ENCODE measurements at places on chromosomes 2 and 18.

GRCh38 chr2:207873794-207874193, 104.1 kb upstream of the FZD5 start:
- DNase-seq, result no peak

DNA sequence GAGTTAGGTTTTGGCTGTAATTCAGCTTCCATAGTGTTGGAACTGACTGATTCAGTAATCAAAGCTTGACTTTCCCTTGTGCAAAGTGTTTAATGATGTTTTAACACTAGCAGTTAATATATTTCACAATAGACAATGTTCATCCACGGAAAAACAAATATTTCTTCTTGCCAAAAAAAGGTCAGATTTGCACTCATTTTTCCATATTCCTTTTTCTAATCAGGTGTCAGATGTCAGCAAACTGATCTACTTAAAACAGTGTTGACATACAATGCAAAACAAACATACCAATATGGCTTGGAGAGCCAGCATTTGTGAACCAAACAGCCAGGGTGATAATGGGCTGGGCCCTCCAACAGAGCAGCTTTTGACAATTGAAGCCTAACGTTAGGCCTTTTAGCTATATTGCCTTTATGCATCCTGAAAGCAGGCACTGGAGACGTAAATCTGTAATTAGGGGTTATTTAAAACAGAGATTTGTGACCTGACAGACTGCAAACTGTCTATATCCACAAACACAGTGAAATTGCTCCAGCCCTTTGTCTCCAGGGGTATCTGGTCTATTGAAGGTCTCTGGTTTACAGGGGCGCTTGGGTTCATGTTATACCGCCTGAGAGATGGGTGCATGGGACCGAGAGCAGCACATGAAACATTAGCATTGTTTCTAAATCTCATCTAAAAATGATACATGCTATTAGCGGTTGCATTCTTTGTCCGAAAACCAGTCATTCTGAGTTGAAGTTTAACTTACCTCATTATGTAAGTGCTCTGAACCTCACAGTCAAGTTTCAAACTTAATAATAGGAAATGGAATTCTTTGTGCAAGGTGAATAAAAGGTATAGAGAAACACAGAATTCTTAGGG, 7.1 kb upstream of the CDCA7 start:
- DNase-seq, result no peak

DNA sequence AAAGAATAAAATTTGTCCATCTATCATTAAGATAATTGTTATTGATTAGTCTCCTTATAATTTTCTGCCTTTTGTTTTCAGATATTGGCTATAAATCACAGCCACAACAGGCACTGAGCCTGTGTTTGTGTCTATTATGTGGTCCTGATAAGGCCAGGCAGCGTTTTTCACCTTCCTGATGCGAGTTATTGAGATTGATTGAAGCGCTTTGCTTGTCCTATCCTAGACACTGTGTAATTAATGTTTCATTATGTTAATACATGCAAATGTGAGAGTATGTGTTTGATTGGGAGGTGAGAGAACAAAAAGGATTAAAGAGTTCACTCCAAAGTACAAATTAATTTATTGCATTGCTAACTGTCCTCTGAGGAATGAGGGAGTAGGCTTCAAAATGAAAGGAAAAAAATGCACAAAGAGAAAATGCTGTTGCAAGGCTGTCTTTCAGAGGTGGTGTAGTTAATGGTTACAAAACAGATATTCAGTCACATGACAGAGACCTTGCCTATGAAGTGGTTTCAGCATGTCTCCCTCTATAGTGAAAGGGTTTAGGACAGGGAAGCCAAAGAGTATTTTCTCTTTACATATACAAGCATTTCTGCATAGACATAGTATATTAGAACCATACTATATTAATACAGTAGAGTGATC, 391.1 kb downstream of the DCC start:
- DNase-seq, result no peak

DNA sequence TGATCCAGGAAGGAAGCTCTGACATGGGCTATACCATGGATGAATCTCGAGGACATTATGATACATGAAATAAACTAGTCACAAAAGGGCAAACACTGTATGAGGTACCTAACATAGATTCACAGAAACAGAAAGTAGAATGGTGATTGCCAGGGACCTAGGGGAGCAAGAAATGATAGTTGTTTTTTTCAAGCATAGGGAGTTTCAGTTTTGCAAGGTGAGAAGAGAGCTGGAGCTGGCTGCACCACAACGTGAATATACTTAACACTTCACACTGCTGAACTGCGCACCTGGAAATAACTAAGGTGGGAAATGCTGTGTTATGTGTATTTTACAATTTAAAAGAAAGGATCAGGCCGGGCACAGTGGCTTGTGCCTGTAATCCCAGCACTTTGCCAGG, 13.2 kb upstream of the AGAP1 start:
- DNase-seq, result no peak

- DNase-seq, result no peak
Measured at GRCh38 chr2:238567996-238568395, 141.3 kb downstream of the ASB1 start.

- no peak for DNase-seq
Measured at GRCh38 chr2:219000569-219000960, 7.3 kb upstream of the CRYBA2 start.

GRCh38 chr2:1586251-1586922, 157.9 kb downstream of the PXDN start:
- DNase-seq, result no peak

- no peak for DNase-seq
Measured at GRCh38 chr18:8942021-8942908, 160.2 kb upstream of the NDUFV2 start.

- no peak for DNase-seq
Measured at GRCh38 chr2:127546797-127547196, 11.3 kb downstream of the MYO7B start.

- no peak for DNase-seq
Measured at GRCh38 chr2:3170792-3171455, 206.7 kb downstream of the EIPR1 start.

DNA sequence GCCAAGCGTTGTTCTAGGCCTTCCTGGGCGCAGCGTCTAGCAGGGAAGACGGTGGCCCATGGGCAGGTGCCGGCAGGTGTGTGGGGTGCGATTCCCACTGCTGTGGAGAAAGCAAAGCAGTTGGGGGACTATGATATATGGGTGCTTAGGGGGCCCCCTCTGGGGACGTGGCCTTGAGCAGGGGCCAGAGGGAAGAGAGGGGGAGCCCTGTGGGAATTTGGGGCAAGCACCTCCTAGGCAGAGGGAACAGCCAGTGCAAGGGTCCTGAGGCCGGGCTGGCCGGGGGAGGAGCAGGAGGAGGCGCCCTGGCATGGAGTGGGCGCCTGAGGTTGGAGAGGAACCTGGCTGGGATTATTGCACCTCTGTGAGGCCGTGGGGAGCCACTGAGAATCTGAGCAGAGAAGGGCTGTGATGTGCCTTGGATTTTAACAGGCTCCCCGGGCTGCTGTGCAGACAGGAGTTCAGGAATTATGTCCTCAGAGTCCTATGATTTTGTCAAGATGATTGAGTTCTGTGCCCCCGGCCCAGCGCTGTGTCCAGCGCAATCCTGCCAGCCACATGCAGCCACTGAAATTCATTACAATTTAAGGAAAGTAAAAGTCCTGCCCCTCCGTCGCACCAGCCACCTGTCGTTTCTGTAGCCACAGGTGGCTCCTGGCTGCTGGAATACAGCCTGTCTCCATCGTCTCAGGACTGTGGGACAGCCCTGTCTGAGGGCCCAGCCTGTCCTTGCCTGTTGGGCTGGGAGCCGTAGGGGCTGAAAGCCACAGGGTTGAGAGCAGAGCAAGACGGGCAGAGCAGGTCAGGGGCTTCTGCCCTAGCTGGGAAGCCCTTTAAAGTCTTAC, 9.1 kb upstream of the KLHL30 start:
- DNase-seq, result no peak

GRCh38 chr2:8983571-8983970, 19.9 kb downstream of the MBOAT2 start:
- DNase-seq, result no peak

DNA sequence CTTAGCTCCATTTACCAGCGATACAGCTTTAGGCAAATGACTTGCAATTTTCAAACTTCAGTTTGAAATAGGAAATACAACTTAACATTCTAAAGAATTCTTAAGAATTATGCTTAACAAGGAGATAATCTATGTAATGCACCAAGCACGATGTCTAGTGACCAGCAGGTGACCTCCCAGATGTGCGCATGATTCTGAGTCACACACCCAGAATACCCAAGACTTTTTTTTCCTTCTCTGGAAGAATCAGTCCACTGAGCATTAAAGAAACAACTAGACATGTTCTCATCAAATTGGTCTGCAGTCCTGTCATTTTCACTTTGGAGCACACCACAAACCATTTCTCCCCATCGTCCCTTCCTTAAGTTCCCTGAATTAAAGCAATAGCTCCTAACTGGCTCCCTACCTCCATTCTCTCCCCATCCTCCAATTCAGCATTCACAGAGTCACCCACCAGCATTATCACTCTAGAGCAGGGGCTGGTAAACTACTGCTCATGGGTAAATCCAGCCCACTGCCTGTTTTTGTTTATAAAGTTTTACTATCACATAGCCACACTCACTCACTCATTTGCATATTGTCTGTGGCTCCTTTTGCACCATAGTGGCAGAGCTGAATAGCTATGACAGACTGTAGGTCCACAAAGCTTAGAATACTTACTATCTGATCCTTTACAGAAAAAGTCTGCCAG, 13.2 kb downstream of the EVA1A start:
- DNase-seq, result no peak

DNA sequence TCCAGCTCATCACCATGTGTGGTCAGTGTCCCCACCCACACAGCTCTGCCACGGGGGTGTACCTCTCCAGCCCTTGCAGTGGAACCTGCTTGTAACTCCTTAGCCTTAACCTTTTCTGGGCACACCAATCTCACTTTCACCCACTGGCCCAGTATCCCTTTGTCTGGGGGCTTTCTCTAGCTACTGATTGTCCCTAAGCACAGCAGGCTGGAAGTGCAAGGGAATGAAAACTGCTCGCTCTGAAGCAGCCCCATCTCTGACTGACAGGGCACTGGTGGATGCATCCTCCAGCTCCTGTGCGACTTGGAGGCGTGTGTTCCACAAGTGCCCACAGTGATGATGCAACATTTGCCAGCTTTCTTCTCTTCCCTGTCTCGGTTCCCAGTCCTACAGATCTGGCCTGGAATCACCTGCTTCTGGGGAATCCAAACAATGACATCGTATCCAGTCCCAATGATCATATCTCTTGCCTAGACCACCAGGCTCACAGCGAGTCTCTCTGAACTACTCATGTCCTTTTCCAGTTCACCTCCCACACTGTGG, 33.6 kb downstream of the SCTR start:
- no peak for DNase-seq

- DNase-seq, result no peak
Measured at GRCh38 chr2:169397697-169398096, 35.4 kb upstream of the LRP2 start.

GRCh38 chr2:100240386-100240785, 81.9 kb downstream of the LONRF2 start:
- no peak for DNase-seq

DNA sequence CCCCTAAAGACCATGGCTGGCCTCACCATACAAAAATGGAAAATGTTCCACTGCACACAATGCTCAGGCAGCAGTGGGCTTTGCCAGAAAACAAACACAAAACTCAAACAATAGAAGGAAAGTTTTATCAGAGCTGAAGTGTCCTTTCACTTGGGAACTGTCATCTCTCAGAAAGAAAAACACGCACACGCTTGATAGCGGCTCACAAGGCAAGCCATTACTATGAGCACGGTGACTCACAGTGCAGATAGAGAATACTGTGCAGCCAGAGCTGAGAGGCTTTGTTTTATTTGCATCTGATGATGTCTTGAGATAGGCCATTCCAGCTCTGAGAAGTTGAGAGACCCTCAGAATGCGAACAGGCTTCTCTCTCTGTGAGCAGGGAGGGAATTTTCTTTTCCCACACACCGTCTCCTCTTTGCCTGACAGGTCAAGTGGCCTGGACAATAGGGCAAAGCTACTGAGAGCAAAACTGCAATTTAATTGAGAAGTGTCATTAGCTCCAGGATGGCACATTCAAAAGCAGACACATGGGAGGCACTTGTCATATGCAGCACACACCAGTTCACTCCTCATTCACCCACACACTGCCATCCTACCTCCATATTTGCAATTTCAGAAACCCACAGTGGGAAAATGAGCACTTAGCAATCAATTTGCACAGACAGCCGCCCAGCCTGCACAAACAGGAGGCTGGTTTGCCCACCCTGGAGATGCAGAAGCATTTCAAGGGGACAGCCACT, 236.6 kb downstream of the SS18 start:
- DNase-seq, result no peak

DNA sequence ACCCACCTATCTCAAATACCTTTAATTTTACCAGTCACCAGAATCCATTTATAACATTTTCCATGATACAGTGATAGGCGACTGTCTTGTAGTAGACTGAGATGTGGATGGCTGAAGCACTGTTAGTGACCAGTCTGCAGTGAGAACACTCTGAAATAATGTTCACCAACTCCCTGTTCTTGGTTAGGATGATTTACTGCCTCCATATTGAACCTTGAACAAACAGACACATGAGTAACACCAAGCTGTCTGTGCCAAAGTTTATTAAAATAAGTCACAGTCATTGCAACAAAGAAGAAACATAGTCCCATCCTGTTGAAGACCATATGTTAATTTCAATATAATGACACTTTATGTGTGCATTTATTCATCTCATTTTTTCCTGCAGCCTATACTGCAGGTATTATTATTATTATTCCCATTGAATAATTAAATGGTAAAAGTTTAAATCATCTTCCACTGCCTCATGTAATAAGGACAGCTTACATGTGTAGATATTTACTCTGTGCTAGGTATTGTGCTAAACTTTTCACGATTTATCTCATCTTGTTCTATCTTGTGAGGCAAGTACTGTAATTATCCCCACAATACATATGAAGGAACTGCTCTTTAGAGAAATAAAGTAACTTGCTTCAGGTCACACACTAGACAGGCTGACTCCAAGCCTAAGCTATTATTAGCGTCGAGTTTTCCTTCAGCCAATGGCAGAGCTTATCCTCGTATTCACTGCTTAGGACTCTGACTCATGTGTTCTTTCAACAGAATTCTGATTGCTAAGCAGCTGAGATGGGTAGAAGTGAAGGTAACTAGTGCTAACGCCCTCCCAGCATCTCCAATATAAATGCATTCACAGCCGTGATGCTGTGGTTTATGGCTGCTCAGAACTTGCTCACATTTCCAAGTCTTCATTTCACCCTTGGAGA, 62.5 kb downstream of the ONECUT2 start:
- peak; percentile 3 for DNase-seq

DNA sequence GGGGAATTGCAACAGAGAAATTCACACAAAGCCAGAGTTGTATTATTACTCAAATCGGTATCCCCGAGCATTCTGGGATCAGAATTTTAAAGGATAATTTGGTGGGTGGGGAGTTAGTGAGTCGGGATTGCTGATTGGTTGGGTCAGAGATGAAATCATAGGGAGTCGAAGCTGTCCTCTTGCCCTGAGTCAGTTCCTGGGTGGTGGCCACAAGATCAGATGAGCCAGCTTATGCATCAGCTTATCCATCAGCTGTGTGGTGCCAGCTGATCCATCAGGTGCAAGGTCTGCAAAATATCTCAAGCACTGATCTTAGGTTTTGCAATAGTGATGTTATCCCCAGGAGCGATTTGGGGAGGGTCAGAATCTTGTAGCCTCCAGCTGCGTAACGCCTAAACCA, 34.3 kb upstream of the ITM2C start:
- DNase-seq, result no peak

Measured in nucleus accumbens (tissue), 56 donors.